Activated naive CD4-positive, alpha-beta T cell treated with anti-CD3 and anti-CD28 coated beads, Interleukin-2, amount 50 U/mL, for 72 hours (primary cell): ENCODE measurements at places on chromosomes 1 and 21. TPM values are rescaled to one million over a fixed set of nuclear protein-coding genes. Genes with fewer than 3 reads are reported as not detected.

- no peak for DNase-seq
These were observed 14.8 kb upstream of the KIF1B start for GRCh38 chr1:10195570-10195969.

DNA sequence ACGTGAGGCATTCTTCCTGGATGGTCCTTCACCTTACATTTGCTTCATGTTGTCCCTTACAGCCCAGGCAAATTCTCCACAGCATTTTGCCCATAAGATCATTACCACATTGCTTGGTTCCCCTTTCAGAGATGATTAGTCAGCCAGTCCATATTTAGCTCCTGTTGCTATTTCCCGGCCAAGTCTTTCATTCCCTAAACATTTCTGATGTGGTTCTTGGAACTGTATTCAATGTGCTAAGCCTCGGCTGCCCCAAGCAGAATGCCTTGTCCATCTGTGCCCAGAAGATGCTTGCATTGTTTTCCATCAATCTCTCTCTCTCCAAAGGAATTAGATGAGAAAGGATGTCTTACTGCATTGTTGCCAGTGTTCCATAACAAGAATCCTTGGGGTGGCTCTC, 420.9 kb upstream of the CAMK1G start:
- DNase-seq: no peak

DNA sequence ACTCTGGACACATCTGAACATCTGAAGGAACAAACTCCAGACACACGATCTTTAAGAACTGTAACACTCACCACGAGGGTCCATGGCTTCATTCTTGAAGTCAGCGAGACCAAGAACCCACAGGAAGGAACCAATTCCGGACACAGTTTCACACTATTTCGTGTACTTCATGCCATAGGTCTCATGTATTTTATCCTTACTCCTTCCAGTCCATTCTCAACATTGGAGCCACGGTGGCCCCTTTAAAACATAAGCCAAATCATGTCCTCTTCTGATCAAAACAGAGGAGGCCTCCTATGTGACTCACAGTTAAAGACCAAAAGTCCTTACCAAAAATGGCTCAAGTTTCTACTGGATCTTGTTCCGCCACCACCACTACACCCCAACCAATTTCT, 29.8 kb upstream of the RCOR3 start:
- no peak for DNase-seq

The SPRR2B gene
- total RNA-seq: not detected

DNA sequence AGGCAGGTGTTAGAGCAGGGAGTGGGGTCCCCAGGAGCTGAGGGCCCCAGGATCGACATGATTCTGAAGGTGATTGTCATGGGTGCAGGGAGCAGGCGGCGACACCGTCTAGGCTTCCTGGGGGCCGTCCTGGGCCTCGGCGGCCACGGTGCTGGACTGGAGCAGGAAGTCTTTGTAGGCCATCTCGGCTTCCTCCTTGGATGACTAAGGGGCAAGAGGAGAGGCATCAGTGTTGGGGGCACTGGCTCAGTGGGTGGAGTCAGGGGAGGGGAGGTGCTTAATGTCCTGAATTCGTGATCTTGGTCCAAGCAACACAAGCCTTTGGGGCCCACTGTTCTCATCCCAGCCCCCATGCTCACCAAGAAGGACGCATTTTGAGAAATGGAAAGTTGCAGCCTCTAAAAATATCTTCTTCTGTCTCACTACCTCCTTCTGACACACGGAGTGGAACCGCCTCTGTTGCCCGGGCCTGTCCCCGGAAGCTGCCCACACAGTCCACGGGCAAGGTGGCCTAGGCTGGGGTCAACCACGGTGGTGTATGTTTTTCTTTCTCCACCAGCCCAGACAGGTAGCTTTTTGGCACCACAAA, 8.6 kb upstream of the FCMR start:
- DNase-seq: no peak
